Fibroblast of skin of left quadriceps (primary cell): ENCODE measurements at places on chromosomes 2 and 18.

DNA sequence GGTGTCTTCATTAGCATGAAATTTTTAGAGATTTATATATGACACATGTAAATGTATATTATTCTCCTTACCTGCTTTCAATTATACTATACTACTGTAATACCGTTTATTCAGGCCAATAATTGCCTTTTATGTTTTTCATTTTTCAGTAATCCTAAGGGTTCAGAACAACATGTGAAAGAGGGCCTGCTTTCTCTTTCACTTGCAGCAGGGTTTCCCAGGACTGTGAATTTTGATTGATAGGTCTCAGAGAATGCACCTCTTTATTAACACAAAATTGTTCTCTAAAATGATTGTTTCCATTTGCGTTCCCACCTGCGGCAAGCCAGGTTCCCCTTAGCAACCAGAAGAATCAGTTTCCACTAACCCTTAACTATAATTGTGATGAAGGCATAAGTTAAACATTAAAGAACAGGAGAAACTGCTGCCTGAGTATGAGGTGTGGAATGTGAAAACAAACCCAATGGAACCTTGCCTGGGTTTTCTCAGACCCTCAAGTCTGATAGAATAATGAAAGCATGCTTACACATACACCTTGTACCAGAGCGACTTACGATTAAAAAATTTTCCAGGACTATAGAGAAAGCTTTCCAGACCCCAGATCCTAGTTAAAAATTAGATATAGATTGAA is 1591.2 kb upstream of the LRRTM1 start:
- DNase-seq: no peak

DNA sequence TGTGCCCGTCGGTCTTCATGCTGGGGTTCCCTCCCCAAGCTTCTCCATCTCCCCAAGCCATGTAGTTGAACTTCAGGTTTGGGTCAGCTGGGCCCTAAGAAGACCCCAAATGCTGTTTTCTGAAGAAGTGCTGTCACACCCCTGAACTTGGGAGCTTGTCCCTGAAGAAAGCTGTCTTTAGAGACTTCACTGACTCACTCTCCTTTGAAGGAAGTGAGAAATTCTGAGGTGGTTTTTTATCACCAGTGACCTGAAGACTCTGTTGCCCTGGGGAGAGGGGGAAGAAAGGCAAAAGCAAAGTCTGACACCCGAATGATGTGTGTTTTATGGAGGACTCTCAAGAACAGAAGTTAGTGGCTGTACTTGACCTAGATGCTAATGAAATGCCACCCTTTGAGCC is 83.6 kb upstream of the BCL2L11 start:
- DNase-seq: no peak

- no peak for DNase-seq
These were observed 180.4 kb downstream of the TRIB2 start for GRCh38 chr2:12897181-12897580.

DNA sequence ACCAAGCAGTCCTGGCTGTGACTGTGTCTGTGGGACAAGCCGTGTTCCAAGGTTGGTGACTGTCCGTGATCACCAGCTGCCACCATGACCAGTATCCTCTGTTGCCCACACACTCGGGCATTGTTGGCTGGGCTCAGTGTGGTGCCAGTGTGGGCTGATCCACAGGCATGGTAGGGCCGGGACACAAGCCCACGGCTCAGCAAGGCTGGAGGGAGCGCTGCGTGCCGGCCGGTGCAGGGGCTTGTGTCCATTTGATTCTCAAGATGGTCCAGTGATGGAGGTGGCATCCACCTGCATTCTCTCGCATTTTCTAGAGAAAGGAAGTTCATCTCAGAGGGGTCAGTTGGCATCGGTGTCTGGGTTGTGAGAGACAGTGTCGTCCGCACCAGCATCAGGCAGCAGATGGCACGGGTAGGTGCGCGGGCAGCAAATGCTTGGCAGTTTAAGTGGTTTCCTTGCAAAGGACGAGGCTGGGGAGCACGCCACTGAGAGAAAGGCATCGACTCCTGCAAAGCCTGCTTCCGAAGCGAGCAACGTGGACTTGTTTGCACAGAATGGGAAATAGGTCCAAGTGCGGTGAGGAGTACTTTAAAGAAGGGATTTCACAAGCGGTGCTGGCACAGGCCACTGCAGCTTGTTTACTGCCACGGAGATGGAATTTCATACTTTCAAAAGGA is 20.9 kb downstream of the TWIST2 start:
- DNase-seq: peak; percentile 67

DNA sequence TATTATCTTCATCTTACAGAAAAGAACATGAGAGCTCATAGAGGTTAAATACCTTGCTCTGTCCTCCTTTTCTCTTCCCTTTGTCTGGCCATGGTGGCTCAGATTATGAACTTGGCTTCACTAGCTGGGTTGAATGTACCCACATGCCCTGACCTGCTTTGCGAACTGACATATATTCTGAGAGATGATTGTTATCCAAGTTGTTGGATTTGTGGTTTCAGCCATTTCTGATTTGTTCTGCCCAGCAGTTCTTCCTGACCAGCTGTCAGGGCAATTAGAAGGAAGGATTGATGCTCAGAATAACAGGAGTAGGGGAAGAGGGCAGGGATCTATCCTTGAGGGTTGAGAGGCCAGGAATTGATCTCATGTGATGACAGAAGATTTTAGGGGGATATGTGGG is 236.8 kb upstream of the FAM98A start:
- DNase-seq: no peak
